Heart left ventricle (tissue), 16 donors: ENCODE measurements at places on chromosomes 5 and 9. TPM values are rescaled to one million over a fixed set of nuclear protein-coding genes. Genes with fewer than 3 reads are reported as not detected.

DNA sequence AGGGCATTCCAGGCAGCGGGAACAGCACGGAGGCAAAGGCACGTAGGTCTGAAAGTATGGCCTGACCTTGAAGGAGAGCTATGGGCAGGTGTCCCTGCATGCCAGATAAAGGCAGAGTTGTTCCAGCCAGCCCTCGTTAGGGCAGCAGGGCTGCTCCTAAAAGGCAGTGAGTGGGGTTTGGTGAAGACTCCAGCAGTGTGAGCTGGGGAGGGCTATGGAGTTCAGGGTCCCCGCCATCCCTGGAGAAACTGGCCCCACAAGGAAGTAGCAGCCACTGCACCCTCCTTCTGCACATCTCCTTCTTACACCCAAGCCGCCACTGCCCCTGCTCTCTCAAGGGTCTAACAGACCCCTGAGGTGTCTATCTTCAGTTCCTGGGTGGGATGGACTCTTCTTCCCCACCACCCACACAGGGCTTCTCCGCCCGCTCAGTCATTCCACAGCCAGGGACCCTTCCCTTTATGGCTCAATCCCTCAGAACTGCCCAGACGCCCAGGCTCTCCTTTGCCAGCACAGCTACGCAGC lies 1.4 kb downstream of the AKNA start:
- no peaks in the 10 kb centered on the region for H3K27me3 ChIP-seq
- DNase-seq, result no peak
- no peaks in the 10 kb centered on the region for H3K36me3 ChIP-seq
- H3K4me1 ChIP-seq, result no peaks in the 10 kb centered on the region

GRCh38 chr5:67152400-67152799 lies 44.2 kb downstream of the CD180 start:
- H3K4me3 ChIP-seq, result no peak overlapping the region
- no peak overlapping the region for H3K27ac ChIP-seq
- no peaks in the 10 kb centered on the region for H3K27me3 ChIP-seq

DNA sequence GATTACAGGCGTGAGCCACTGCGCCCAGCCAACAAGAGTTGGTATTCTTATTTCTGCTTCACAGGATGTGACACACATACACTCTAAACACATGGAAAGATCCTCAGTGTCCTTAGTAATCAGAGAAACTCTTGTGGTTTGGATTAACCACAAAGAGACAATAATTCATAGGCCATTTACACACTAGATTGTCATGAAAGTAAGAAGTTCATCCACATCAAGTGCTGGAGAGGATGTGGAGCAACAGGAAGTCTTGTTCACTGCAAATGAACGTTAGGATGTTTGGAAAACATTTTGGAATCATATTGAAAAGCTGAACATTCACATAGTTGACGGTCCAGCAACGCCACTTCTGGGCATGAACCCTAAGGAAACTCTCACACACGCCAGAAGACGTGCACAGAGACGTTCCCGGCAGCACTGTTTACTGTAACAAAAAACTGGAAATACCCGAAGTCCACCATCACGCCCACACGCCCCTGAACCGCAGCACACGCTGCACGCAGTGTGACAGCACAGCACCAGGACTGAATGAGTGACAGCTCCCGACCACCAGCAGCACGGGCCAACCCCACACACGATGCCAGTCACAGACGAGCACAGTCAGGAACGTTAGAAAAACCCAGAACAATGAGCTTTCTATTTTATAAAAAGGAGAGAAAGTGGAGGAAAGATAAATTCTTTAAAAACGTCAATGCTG lies 87.6 kb downstream of the COL23A1 start:
- H3K27me3 ChIP-seq, result no peaks in the 10 kb centered on the region
- H3K27ac ChIP-seq, result no peak overlapping the region
- no peaks in the 10 kb centered on the region for H3K4me1 ChIP-seq
- DNase-seq, result no peak

- no peak overlapping the region for H3K27ac ChIP-seq
- no peaks in the 10 kb centered on the region for H3K36me3 ChIP-seq
- no peak overlapping the region for H3K4me3 ChIP-seq
- H3K27me3 ChIP-seq, result no peaks in the 10 kb centered on the region
- no peaks in the 10 kb centered on the region for H3K4me1 ChIP-seq
- no peak for DNase-seq
Observed at GRCh38 chr5:178794433-178794832, 64.0 kb upstream of the ZNF354A start.

GRCh38 chr5:97554977-97555643 lies 372.1 kb upstream of the RIOK2 start:
- no peaks in the 10 kb centered on the region for H3K36me3 ChIP-seq
- no peaks in the 10 kb centered on the region for H3K4me1 ChIP-seq
- no peak overlapping the region for H3K27ac ChIP-seq
- no peak overlapping the region for H3K4me3 ChIP-seq
- no peaks in the 10 kb centered on the region for H3K27me3 ChIP-seq

DNA sequence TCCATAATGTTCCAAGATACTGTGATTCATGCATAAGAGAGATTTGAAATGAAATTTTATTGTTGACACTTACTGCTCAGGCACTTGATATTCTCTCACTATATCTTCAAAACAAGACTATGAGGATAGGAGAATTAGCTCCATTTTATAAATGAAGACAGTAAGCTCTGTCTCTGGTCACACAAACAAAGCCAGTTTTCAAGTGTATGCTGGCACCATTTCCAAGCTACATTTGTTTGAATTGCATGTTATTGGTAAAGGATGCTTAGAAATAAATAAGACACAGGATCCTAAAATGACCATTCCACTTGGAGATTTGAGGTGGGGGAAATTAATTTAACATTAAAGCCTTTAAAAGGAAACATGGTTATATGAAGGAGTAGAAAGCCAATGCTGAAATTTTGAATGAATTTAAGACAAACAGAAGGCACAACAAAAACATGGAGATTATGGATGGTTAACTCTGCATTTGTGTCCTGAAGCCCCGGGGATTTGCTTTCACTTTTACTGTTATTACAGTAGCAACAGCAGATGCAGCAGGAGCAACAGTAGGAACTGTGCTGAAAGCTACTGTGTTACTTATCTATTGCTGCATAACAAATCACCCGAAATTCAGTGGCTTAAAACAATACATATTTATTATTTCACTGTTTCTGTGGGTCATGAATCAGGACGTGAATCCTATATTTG lies 79.7 kb upstream of the ASTN2 start:
- no peaks in the 10 kb centered on the region for H3K4me1 ChIP-seq
- no peak overlapping the region for H3K4me3 ChIP-seq
- DNase-seq, result no peak
- H3K36me3 ChIP-seq, result no peaks in the 10 kb centered on the region
- H3K27me3 ChIP-seq, result no peaks in the 10 kb centered on the region
- H3K27ac ChIP-seq, result no peak overlapping the region

- no peaks in the 10 kb centered on the region for H3K27me3 ChIP-seq
- H3K4me1 ChIP-seq, result no peaks in the 10 kb centered on the region
- no peaks in the 10 kb centered on the region for H3K36me3 ChIP-seq
- no peak for DNase-seq
- no peak overlapping the region for H3K4me3 ChIP-seq
Observed at GRCh38 chr5:89662499-89662898, 747.1 kb downstream of the CETN3 start.

- H3K27me3 ChIP-seq, result no peaks in the 10 kb centered on the region
Observed at GRCh38 chr5:100469767-100470166, 65.4 kb upstream of the FAM174A start.

- no peaks in the 10 kb centered on the region for H3K4me1 ChIP-seq
- H3K27ac ChIP-seq, result no peak overlapping the region
- DNase-seq, result no peak
Observed at GRCh38 chr5:112316731-112317130, 102.3 kb downstream of the EPB41L4A start.

DNA sequence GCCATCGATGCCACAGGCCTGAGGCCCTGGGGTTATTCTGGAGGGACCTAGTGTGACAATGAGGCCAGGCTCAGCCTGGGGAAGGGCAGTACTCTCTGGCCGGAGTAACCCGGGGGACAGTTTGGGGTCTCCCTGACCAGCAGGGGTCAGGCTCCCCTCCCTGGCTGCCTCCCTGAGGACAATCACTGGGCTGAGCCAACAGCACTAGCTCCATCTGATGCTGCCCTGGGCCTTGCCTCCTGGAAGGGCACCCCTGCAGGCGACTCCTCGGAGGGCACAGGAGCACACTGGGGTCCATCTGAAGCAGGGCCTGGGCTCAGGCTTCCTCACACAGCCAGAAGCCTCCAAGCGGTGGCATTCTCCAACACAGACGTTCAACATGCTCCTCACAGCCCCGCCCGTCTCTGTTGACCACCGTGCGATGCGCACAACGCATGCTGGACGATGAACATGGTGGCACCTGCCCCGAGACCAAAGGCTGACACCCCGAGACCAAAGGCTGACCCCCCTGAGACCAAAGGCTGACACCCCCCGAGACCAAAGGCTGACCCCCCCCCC lies 68.3 kb downstream of the ADAMTS2 start:
- DNase-seq, result peak; percentile 51
- H3K4me3 ChIP-seq, result no peak overlapping the region
- H3K36me3 ChIP-seq, result no peaks in the 10 kb centered on the region
- H3K27me3 ChIP-seq, result no peaks in the 10 kb centered on the region
- peaks cover 6% of the 10 kb centered on the region for H3K4me1 ChIP-seq
- H3K27ac ChIP-seq, result peak overlapping the region; percentile 62

GRCh38 chr5:91875196-91875779 lies 492.2 kb upstream of the ARRDC3 start:
- no peak overlapping the region for H3K27ac ChIP-seq
- DNase-seq, result no peak
- H3K36me3 ChIP-seq, result no peaks in the 10 kb centered on the region
- no peak overlapping the region for H3K4me3 ChIP-seq
- H3K27me3 ChIP-seq, result no peaks in the 10 kb centered on the region

DNA sequence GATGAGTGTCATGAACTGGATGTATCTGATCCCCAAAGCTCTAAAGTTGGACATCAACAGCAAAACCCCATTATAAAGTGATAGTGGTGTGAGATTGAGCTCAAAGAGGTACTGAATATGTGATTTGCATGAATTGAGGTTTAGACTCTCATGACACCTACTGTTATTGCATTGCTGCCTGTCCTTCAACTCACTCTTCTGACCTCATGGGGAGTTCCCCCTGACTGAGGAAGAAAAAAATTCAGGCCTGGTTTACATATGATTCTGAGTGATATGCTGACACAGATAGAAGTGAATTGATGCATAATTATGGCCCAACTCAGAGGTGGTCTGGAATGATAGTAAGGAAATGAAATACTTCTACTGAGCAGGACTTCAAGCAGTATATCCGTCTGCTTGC lies 76.2 kb upstream of the CHD1 start:
- H3K36me3 ChIP-seq, result no peaks in the 10 kb centered on the region
- no peak for DNase-seq
- H3K27me3 ChIP-seq, result no peaks in the 10 kb centered on the region
- H3K4me1 ChIP-seq, result no peaks in the 10 kb centered on the region
- no peak overlapping the region for H3K4me3 ChIP-seq

- no peak overlapping the region for H3K4me3 ChIP-seq
- no peaks in the 10 kb centered on the region for H3K27me3 ChIP-seq
- H3K4me1 ChIP-seq, result peaks cover 9% of the 10 kb centered on the region
- no peaks in the 10 kb centered on the region for H3K36me3 ChIP-seq
Observed at GRCh38 chr9:123120131-123120530, 86.7 kb downstream of the GPR21 start.

GRCh38 chr5:55218967-55219366 lies 8.1 kb downstream of the MCIDAS start:
- H3K4me1 ChIP-seq, result peaks cover 22% of the 10 kb centered on the region
- H3K27me3 ChIP-seq, result peaks cover 41% of the 10 kb centered on the region
- no peak overlapping the region for H3K27ac ChIP-seq
- H3K4me3 ChIP-seq, result no peak overlapping the region
- no peak for DNase-seq

DNA sequence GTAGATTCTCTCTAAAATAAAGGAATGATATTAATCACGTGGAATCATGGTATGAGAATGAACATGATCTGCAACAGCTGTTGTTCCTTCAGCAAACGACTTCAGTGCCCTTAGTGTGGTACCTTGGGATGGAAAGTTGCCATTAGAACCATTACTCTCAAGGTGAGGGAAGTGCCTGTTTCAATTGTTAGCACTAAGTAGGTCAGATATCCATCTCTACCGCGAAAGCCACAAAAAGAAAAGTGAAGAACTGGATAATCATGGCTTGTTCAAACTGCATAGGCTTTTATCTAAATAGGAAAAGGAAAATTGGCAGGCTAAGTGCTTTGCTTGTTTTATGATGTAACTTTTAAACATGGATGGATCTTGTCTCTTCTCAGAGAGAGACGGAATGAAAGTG lies 380.7 kb downstream of the MRPS30 start:
- no peaks in the 10 kb centered on the region for H3K36me3 ChIP-seq
- no peaks in the 10 kb centered on the region for H3K4me1 ChIP-seq
- H3K27ac ChIP-seq, result no peak overlapping the region
- no peak overlapping the region for H3K4me3 ChIP-seq
- DNase-seq, result no peak

DNA sequence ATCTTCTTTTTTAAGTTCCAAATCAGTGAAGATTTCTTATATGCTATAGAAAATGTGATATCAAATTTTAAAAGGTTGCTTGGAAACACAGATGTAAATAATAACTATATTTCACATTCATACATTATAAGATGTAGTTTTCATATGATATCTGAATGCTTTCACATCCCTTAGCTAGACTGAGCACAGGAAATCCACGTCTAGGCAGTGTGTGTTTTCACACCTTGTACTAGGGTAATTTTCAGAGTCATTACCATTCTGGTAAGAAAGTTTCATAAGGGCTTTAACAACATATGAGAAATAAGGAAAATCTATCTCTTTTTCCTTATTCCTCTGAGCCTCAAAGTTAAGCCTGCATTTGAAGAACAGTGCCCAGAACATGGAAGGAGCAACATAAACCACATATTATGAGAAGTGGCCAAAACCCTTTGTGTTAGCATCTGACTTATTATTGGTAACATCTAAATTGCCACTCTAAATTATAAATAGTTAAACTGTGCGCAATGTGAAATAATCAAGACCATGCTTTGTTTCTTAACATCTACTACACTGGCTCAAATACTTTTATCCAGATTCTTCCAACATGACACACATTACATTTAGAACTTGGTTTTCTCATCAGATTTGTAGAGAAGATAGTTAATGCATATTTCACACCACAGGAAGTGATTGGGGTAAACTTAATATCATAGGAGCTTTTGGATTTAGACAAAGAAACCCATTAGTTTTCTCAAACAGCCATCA lies 113.3 kb downstream of the PPP2R2B start:
- H3K27ac ChIP-seq, result no peak overlapping the region
- H3K27me3 ChIP-seq, result no peaks in the 10 kb centered on the region
- no peaks in the 10 kb centered on the region for H3K4me1 ChIP-seq
- H3K4me3 ChIP-seq, result no peak overlapping the region
- no peak for DNase-seq

- no peak overlapping the region for H3K4me3 ChIP-seq
- H3K36me3 ChIP-seq, result no peaks in the 10 kb centered on the region
- H3K4me1 ChIP-seq, result peaks cover 7% of the 10 kb centered on the region
- H3K27me3 ChIP-seq, result no peaks in the 10 kb centered on the region
Observed at GRCh38 chr5:149040421-149040820, 22.4 kb downstream of the SH3TC2 start.

Gene ECSCR
- 55.3 TPM for polyA plus RNA-seq

Gene CBY3
- polyA plus RNA-seq, result not detected

Gene KCNV2
- polyA plus RNA-seq, result not detected

Gene SLF1
- polyA plus RNA-seq, result 2.4 TPM

Gene IFNA2
- polyA plus RNA-seq, result not detected

Gene AQP7
- polyA plus RNA-seq, result 32.1 TPM

Gene SLCO6A1
- not detected for polyA plus RNA-seq

Gene OGN
- 3.5 TPM for polyA plus RNA-seq

Gene ABLIM3
- polyA plus RNA-seq, result 43.2 TPM

Gene EFNA5
- 19.0 TPM for polyA plus RNA-seq

Gene DMAC1
- polyA plus RNA-seq, result 28.9 TPM

Gene DMRT3
- not detected for polyA plus RNA-seq

Gene AGXT2
- polyA plus RNA-seq, result not detected

Gene SHOC1
- 0.01 TPM for polyA plus RNA-seq

Gene CMYA5
- 279 TPM for polyA plus RNA-seq

Gene EGFL7
- 137 TPM for polyA plus RNA-seq
